ENCODE measurements at places on chromosomes 2 and 18.

DNA sequence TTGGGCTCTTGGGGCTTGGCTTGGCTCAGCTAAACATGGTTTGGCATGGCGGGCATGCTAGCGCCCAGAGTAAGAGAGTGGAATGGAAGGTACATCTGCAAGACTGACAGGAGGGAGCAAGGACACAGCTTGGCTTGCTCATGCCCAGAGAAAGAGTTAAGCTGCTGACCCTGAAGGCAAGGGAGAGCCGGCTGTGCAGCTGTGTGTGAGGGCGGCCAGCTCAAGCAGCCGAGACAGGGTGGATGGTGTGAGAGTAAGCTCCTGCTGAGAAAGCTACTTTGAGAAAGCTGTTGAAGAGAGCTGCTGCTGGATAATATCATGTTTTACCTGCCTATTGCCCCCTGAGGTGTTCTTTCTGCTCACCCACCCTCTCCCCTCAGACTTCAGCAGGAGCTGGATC is 135.6 kb downstream of the CCBE1 start:
- DNase-seq = no peak

- DNase-seq = no peak
Observed at GRCh38 chr2:146238254-146238966, 1606.4 kb upstream of the ACVR2A start.

- no peak for DNase-seq
Observed at GRCh38 chr2:195559431-195559914, 97.6 kb upstream of the SLC39A10 start.

- DNase-seq = no peak
Observed at GRCh38 chr2:189362283-189362682, 79.0 kb upstream of the WDR75 start.

DNA sequence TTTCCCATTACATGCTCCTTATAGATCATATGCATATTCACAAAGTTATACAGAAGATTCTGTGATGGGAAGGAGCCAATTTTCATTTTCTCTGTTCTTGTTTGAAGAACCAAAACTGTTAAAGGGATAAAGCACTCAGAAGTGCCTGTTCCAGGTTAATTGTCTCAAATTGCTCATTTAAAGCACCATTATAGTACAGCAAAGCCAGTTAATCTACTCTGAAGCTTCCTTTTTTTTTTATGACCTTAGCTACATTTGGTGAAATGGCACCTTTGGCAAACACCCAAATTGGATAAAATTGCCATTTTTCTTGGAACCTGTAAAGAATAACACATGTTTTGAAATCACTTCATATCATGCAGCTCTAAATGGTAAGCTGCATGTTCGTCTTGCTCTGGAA is 1092.3 kb downstream of the BCL11A start:
- no peak for DNase-seq

DNA sequence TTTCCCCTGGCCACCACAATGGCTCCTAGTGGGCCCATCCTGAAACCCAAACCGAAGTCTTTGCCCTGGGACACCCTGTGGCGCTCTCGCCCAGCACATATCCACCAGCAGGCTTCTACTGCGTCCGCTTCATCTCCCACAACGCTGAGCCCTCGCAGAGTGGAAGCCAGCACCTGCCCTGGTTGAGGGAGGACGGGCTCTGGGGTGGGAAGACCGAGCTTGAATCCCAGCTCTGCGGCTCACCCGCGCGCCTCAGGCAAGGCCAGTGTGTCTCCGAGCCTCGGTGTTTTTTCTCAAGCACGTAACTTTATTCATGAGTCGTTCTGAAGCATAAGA is 15.6 kb downstream of the KLF11 start:
- no peak for DNase-seq

- DNase-seq = no peak
Observed at GRCh38 chr2:20561637-20562454, 89.1 kb downstream of the HS1BP3 start.

DNA sequence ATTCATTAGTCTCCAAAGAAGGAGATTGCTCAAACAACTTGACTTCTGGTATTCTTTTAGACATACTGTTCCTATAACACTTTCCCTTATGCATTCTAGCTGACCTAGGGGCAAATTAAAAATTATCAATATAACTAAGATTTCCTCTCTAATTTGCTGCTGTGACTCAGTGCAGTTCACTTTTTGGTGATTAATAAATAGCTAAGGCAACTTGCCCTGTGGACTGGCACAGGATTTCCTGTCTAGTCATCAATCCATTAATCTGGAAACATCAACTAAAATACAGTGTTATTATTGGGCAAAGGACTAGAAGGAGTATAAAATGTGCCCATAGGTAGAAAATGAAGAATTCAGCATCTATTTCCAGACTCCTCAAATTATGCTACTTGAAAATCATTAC is 83.5 kb upstream of the SERPINE2 start:
- DNase-seq = no peak

GRCh38 chr2:200929334-200930249 is 33.9 kb downstream of the ORC2 start:
- no peak for DNase-seq

DNA sequence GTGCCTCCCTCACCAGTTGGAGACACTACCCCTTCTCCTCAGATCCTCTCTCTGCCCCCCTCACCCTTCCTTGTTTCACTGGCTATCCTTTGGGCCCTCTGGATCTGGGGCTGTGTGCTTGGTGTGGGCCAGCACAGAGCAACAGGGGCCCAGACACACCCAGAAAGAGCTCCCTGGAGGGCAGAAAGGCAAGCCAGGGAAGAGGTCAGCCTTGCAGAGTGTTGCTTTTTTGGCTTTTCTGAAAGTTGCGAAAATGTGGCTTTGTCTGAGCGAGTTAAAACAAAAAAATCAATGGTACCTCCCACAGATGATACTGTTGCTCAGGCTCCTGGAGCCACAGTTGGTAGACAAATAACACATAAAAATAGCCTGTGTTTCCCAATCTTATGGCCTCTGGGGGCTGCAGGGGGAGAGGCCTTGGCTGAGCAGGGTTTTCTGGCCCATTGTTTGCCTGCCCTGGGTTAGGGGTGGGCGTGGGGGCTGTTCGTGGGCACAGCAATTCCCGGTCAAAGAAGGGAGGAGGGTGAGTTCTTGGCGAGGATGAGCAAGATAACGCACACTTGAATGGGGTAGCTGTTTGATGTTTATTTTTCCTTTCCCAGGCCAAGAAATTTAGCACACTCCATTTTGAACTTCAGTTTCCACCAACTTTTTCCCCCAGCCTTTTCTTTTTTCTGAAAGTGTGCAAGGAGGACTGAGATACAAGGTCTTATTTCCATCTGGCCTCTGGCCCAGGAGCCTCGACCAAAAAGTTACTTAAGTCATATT is 167.0 kb upstream of the HAAO start:
- no peak for DNase-seq

DNA sequence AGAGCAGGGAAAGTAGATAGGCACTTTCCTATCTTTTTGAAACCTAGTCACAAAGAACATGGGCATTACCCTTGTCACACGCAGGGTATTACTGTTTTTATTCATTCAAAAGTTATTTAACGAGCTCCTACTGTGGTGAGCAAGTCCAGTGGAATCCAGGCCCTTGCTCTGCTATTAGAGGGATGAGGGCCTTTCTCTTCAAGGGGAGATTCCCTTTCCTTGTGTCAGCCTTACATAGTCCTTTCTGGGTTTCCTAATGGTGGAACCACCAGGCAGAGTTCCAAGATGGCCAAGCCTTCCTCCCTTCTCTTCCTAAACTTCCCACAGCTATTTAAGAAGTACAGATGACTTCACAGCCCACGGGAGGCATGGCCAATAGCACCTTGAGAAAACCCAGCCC is 64.6 kb downstream of the SPTBN1 start:
- DNase-seq = no peak

GRCh38 chr2:215407061-215407460 is 28.8 kb downstream of the FN1 start:
- DNase-seq = no peak

GRCh38 chr2:99880148-99880963 is 262.0 kb downstream of the AFF3 start:
- DNase-seq = peak; percentile 74

GRCh38 chr2:224101820-224102630 is 62.9 kb upstream of the SERPINE2 start:
- no peak for DNase-seq

Data from cerebellum (tissue), 4 donors.